ENCODE measurements at places on chromosomes 4 and X.

DNA sequence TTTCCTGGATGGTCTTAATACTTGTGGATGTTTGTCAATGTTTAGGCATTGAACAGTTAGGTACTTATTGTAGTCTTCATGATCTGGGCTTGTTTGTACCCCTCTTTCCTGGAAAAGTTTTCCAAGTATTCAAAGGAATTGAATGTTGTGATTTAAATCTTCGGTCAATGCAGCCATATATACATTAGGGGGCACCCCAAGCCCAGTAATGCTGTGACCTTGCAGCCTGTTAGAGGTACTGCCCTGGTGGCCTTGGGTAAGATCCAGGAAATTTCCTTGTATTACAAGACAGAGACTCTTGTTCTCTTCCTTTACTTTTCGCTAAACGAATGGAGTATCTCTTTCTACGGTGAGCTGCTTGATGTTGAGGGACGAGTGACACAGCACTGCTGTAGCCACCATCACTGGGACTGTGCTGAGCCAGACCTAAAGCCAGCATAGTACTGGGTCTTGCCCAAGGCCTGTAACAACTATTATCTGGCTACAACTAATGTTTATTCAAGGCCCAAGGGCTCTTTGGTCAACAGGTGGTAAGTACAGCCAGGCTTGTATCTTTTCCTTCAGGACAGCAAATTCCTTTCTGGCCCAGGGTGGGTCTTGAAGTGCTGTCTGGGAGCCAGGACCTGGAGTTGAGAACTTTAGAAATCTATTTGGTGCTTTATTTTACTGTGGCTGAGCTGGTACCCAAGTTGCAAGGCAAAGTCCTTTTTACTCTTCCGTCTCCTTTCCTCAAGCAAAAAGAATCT, 118.3 kb upstream of the ATOH1 start:
- no peak for DNase-seq

DNA sequence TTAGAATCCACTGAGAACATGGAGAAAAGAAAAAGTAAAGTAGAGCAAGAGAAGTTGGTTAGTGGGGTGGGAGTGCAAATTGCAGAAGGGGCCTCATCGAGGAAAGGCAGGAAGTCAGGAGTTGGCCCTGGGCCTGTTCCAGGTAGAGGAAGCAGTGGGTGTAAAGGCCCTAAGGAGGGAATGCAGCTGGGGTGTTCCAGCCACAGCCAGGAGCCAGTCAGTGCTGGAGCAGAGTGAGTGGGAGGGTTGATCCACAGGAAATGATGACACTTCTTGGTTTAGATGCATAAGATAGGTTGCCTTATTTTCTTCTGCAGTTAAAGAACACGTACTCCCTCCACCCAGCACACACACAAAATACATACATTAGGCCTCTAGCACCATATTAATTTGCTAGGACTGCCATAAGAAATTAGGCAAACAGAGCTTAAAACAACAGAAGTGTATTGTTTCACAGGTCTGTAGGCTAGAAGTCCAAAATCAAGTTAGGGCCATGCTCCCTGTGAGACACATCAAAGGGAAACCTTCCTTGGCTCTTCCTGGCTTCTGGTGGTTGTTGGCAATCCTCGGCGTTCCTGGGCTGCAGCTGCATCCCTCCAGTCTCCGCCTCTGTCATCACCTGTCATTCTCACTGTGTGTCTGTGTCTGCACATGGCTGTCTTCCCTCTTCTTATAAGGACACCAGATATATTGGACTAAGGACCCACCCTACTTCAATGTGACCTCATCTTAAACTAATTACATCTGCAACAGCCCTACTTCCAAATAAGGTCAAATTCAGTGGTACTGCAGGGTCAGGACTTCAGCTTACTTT, 205.9 kb downstream of the AASDH start:
- DNase-seq = no peak

- DNase-seq = no peak
Measured at GRCh38 chr4:148021686-148022085, 289.8 kb downstream of the ARHGAP10 start.

GRCh38 chr4:176709417-176709816, 83.3 kb downstream of the VEGFC start:
- DNase-seq = no peak

GRCh38 chr4:140556372-140557085, 12.2 kb downstream of the UCP1 start:
- DNase-seq = no peak
